M059J (cell line): ENCODE measurements at places on chromosomes 7 and 10. TPM values are rescaled to one million over a fixed set of nuclear protein-coding genes. Genes with fewer than 3 reads are reported as not detected.

- DNase-seq: peak; percentile 7
These were observed 135.1 kb downstream of the NPY start for GRCh38 chr7:24419077-24419476.

DNA sequence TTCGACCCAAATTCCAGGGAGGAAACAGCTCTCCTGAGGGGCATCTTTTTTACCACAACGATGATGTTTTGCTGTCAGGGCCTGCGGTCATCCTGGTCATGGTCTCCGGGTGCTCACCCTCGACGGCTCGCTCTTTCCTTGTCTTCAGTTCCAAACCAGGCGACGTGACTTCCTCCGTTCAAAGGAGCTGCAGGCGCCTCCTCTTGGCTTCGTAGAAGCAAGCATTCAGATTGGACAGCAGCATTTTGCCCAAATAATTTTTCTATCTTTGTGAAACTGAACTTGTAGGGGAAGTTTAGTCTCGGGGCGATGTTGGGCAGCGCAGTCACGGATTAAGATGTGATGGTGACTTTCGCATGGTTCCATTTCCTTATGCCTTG, 208.9 kb downstream of the DNAJB6 start:
- no peak for DNase-seq

GRCh38 chr10:112926906-112927688, 22.9 kb upstream of the TCF7L2 start:
- DNase-seq: no peak

- DNase-seq: no peak
These were observed 101.0 kb upstream of the SP4 start for GRCh38 chr7:21326921-21327320.

The ZNF316 gene
- 5.6 and 7.8 TPM in 2 replicates for total RNA-seq

GRCh38 chr7:112748381-112748780, 41.8 kb downstream of the TMEM168 start:
- no peak for DNase-seq

DNA sequence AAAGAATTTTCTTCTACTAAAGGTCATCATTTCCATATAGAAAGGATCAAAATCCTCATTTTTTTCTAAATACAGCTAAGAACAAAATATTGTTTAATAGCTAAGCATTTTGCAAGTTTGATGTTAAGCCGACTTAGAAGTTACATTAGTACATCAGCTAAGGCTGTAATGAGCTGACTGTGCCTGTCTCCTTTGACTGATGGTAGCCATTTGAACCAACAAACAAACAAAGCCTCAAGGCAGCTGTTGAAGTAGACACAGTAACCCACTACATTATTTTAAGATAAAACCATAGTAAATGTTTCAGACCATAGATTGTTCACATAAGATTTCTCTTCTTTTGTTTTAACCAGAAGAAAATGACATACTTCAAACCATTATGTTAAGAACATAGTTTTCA, 210.9 kb upstream of the VSTM2A start:
- no peak for DNase-seq

The PILRA gene
- total RNA-seq: 0.54 TPM in 1 of 2 replicates, not detected in the other

The CNNM1 gene
- total RNA-seq: 1.6 and 2.4 TPM in 2 replicates

DNA sequence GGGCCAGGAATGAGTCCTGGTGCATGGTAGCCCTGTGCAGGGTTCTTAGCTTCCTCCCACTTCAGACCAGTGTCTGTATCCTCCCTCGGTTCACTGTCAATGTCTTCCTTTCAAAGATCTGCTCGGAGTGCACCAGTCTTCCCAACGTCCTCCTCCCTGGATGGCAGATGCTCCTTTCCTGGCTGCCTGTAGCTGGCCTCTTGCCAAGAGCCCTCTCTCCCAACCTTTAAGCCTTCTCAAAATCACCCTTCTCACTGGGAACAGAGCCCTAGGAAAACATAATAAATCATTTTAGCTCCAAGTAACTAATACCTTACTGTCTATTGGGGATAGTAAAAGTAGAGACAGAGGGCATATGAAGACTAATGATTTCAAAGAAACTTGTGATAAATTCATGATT, 490.6 kb downstream of the CCSER2 start:
- DNase-seq: no peak
